Right ventricle myocardium superior (tissue), 1 donor: ENCODE measurements at places on chromosomes 16 and 17. TPM values are rescaled to one million over a fixed set of nuclear protein-coding genes. Genes with fewer than 3 reads are reported as not detected.

GRCh38 chr17:42406615-42407288 lies 16.3 kb downstream of the CAVIN1 start:
- peak; percentile 44 for DNase-seq

DNA sequence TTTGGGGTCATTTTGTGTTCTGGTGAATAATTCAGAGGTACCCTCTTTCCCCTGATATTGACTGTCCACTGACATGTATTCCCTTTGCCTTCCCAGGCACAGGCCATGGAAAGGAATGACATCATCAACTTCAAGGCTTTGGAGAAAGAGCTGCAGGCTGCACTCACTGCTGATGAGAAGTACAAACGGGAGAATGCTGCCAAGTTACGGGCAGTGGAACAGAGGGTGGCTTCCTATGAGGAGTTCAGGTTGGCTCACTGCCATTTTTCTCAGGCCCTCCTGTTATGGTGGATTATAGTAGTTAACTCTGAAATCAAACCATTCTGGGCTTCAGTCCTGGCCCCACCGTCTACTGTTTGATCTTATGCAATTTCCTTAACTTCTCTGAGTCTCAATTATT lies 1.6 kb upstream of the EFTUD2 start:
- DNase-seq = no peak

- DNase-seq = peak; percentile 72
These were observed 530 bp downstream of the PCGF2 start for GRCh38 chr17:38747463-38748148.

- DNase-seq = no peak
These were observed 61.5 kb downstream of the DHRS7C start for GRCh38 chr17:9729735-9730420.

- no peak for DNase-seq
These were observed 98.8 kb upstream of the MED13 start for GRCh38 chr17:62163847-62164246.

DNA sequence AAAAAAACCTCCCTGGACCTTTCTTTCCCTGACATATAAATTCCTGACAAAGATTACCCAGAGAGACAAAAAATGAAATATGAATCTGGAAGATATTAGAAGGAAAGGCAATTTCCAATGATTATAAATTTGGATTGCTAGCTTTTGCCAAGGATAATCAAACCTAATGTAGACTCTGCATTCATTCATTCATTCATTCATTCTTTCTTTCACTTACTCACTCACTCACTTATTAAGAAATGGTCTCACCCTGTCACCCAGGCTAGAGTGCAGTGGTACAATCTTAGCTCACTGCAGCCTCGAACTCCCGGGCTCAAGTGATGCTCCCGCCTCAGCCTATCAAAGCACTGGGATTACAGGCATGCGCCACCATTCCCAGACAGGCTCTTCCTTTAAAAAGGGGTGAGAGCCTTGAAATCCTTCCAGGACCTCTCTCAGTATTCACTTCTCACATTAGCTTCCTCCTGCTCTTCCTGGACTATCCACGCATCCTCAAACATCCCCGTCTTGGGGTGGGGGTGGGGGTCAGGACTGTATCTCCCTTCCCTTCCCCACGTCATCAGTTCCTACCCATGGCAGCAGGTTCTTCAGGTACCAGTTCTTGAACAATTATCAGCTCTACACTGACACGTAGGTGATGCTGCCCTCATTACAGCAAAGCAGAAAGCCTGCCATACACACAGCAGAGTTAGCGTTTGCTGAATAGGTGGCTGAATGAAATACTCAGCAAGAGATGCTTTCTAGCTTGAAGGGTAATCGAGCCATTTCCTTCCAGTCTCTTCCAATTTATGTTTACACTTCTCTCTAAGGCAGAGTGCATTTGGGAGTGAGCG lies 19.8 kb downstream of the PRPSAP1 start:
- no peak for DNase-seq

DNA sequence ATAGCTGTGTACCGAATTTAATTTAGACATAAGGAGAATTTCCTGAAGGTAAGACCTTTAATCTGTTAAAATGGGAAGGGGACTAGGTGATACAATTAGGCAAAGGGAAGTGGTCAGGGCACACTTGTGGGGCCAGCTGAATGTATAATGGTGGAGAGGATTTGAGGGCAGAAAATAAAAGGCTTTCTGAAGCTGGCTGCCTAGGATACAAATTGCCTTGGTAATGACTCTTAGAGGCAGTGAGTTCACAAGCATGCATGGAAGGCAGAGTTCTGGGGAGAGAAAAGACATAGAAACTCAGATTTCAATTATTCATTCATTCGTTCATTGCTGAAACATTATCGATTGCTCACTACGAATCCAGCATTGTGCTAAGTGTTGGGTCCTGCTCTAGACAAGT lies 12.4 kb upstream of the NFAT5 start:
- no peak for DNase-seq

GRCh38 chr16:2365397-2366294 lies 25.1 kb upstream of the ABCA3 start:
- DNase-seq = no peak

GRCh38 chr17:61414141-61414935 lies 14.7 kb downstream of the TBX2 start:
- peak; percentile 64 for DNase-seq

Gene OTOP2
- total RNA-seq = not detected

Gene APOBR
- 0.48 TPM for total RNA-seq

Gene ABCA3
- 6.0 TPM for total RNA-seq

Gene MED9
- 37.5 TPM for total RNA-seq
